ENCODE measurements at places on chromosomes 7 and 10.
A peak's percentile ranks its signal among the peaks of the same experiment; 100 is the strongest.

GRCh38 chr10:15305161-15305560 lies 65.9 kb downstream of the FAM171A1 start:
- DNase-seq: no peak

DNA sequence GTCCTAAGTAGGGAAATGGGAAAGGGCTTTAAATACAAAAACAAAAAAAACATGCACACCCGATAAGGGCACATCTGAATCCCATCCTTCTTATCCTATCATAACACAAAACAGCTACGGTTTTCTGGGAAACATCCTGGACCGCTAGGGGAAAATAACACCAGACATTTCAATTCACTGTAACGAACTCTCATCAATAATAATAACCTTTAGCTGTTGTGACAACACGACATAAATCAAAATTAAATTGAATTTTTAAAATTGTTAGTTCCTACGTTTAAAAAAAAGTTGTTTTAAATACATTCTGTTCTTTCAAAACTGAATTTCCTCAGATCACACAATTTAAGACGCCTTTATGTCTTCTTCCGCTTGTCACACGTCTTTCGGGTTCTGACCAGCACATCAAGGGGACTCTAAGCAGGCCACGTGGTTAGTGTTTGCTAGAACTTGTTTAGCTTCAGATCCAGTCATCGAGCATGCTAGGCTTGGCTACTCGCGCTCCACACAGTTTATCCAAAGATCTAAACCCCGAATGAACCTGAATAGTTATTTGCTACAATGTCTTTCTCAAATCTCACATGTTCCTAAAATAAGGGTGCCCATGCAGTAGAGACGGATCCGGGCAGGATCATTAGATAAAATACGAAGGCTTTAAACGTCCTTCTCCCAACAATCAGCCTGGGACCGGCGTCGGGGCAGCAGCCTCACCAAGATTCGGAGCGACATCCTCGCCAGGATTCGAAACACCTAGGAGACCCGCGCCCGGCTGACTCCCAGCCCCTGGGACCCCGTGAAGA lies 839 bp downstream of the IKZF5 start:
- DNase-seq: peak; percentile 53

DNA sequence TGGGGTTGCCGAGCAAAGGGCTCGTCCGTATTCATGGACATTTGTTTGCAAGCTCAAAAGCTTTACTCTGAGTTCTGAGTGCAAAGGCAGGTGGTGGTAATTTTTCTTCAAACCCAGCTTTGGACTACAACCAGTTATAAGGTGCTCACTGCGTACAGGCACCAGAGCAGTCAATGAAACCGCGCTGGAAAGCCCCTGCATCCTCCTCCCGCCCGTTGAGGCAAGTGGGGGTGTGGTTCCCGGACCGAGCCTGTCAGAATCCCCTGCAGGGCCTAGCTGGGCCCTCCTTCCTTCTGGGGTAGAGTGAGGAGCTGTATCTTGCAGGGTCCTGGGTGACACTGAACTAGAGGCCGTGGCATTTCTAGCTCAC lies 22.3 kb downstream of the AMZ1 start:
- peak; percentile 51 for DNase-seq

DNA sequence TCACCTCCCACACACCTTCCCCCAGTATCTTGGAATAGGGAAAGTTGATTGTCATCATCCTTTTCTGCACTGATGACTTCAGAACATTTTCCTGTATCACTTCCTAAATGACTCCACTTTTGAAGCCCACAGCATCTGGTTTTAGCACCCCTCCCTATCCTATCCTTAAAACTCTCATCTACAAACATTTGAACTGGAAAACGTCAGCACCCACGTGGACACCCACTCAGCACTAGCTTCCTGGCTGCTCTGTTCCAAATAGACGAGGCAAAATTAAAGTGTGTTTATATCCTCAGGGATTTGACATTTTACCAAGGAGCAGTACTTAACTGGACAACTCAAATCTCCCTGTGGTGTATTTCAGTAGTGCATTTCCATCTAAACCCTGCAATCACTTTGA lies 73.9 kb downstream of the REEP3 start:
- DNase-seq: no peak

DNA sequence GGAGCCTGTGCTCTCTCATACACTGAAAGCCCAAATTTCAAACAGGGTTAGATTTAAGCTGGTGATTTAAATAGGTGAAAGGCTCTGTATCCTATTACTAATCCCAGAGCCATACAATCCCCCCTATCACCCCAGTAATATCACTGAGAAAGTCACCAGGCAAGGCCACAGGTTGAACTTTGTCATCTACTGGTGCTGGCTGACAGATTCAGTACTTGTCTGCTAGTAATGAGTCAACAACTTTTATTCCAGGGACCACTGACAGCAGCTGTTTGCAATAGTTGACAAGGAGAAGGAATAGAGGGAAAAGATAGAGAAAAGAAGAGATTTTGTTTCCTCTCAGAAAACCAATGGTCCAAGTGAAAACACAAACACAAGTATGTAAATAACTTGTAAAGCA lies 10.4 kb downstream of the ASB15 start:
- no peak for DNase-seq

DNA sequence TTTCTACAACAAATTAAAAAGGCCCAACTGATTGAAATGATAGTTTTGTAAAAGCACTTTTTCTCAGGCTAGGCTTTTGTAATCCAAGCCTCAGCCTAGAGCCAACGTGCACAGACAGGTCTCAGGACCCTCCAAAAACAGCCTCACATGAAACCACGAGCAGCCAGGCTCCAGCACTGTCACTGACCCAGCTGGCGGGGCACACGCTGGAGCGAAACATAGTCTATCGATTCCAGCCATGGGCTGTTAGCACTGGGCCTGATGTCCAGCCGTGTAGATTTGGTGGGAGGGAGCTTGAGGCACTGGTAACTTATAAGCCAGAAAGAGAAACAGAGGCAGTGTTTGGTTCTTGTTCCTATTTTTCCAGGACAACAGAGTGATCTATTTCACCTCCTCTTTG lies 104.5 kb downstream of the EBF3 start:
- DNase-seq: no peak

GRCh38 chr7:66732439-66732838 lies 8.1 kb upstream of the RABGEF1 start:
- no peak for DNase-seq

- DNase-seq: no peak
Observed at GRCh38 chr7:12386313-12386740, 17.3 kb downstream of the VWDE start.

DNA sequence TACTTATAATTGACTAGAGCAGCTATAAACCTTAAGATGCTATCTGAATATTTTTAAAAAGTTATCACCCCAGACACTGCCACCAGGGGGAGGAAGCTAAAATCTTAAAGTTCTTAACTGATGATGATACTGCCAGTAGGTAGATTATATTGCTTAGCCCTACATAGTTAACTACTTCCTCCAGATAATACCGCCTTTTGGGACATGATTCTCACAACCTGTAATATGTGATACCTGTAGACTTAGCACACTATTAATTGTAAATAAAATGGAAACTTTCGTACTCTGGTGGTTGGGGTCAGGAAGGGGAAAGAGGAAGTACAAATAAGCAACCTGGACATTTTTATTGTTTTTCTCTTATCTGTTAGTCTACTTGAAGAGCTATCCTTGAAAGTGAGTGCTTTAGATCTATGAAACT lies 268.9 kb downstream of the ADK start:
- DNase-seq: peak; percentile 13

DNA sequence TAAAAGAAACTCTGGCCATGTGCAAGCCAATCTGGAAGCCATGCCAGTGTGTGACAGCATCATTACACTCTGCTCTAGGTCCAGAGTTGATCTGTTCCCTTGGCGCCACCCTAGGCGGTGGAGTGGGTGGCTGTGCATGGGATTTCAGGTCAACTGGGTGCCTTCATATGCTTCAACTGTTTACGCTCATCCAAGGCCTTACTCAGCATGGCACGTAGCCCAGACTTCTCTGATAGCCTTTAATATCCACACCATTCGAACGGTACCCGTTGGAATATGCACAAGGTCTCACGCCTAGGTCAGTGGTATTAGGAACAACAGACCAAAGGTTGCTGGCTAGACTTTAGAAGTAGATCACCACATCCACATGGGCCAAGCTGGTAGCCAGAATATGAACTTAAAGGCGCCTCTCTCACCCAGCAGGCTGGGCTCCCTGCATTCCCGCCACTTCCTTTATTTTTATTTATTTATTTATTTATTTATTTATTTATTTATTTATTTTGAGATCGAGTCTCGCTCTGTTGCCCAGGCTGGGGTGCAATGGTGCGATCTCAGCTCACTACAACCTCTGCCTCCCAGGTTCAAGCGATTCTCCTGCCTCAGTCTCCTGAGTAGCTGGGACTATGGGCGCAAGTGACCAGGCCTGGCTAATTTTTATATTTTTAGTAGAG lies 18.7 kb upstream of the ACHE start:
- DNase-seq: no peak

GRCh38 chr10:78543749-78544362 lies 510.2 kb downstream of the RPS24 start:
- no peak for DNase-seq

- no peak for DNase-seq
Observed at GRCh38 chr7:140084972-140085371, 22.2 kb upstream of the PARP12 start.

- DNase-seq: no peak
Observed at GRCh38 chr7:79504607-79505389, 51.3 kb upstream of the MAGI2 start.

- DNase-seq: no peak
Observed at GRCh38 chr7:130874071-130874915, 140.3 kb upstream of the KLF14 start.

- DNase-seq: no peak
Observed at GRCh38 chr7:68249611-68250010, 1253.0 kb downstream of the TYW1 start.

DNA sequence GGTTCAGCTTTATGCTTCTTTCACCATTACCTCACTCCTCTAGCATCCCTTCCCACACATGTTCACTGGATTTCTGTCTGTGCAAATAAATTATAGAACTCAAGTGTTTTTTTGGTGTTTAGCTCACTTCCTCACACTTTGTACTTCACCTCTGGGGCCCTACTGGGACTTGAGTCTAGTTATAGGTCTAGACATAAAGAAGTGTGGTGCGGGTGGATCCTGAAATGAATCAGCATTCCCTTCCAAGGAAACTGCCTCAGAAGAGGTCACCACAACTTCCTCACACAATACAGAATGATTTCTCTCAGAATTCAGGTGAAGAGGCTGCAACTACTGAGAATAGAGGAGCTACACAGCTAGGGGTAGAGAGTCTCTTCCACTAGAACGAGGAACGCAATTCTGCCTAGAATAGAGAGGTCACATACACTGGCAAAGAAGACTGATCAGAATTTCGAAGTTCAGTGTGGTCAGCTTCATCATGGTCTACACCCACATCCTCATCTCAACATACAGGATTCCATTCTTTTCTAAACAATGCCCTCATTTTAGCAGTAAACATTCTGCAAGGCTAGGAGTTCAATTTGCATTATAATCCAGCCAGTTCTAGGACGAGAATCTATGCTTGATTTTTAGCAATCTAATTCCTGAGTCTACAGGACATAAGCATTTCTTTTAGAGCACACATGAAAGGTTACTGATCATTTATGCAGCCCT lies 938.7 kb upstream of the PHF14 start:
- no peak for DNase-seq

DNA sequence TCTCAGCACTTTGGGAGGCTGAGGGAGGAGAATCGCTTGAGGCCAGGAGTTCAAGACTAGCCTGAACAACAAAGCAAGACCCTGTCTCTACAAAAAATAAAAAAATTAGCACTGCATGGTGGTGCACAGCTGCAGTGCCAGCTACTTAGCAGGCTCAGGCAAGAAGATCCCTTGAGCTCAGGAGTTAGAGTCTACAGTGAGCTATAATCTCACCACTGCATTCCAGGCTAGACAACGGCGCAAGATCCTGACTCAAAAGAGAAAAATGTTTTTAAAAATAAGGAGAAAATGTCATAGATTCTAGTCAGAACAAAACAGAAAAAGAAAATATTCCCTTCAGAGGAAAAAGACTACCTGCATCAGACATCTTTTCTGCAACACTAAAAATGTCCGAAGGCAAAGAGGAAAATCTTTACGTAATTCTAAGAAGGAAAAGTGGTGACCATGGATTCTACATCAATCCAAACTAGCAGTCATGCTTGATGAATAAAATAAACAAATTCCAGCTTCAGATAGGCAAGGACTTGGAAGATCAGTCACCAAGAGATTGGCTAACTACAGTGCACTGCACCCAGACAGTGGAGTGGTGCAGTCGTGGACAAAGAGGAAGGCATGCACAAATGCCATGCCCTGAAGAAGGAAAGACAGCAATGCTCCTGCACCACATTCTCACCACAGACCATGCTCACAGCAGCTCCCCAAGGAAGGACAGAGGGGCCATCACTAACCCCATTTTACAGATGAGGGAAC lies 54.3 kb downstream of the ERCC6 start:
- no peak for DNase-seq

- DNase-seq: no peak
Observed at GRCh38 chr10:58220769-58221451, 46.8 kb downstream of the IPMK start.

GRCh38 chr10:83835945-83836745 lies 303.2 kb upstream of the GHITM start:
- DNase-seq: no peak

- DNase-seq: no peak
Observed at GRCh38 chr10:123501148-123501547, 165.0 kb upstream of the GPR26 start.

DNA sequence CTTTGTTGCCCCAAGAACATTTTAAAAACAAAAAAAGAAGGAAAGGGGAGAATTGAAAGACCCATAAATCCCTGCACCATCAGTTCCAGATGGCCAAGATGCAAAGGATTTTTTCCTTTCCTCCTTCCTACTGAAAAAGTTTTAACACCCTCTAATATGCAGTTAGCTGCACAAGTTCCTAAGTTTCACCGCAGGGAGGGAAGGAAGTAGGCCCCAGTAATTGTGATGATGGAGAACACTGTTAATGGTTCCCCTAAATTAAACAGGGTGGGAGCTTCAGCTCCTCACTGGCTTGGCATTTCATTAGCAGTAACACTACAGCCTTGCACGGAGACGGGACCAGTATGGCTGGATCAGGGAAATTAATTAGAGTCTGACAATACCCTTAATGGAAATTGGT lies 63.7 kb upstream of the PPIF start:
- DNase-seq: no peak

GRCh38 chr10:114515298-114515914 lies 111.1 kb upstream of the AFAP1L2 start:
- no peak for DNase-seq

DNA sequence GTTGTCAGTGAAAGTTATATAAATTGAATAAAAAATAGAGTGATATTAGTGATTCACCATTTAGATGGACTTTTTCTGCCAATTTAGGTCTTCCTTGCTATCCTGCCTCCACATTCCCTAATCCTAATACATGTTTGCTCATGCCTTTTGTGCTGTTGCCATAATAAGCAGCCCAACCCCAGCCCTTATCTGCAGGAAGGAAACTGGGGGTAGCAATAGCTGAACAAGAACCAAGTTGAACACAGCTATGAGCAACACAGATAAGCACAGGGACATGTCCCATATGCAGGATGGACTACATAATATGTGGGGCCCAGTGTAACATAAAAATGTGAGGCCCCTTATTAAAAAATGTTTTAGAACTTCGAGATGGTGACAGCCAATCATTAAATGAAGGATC lies 91.2 kb upstream of the AHR start:
- no peak for DNase-seq

- DNase-seq: peak; percentile 73
Observed at GRCh38 chr7:63899691-63900393, 98.8 kb upstream of the ZNF722 start.

- no peak for DNase-seq
Observed at GRCh38 chr10:126921974-126922525, 16.8 kb downstream of the DOCK1 start.

Data from T-cell (primary cell).